ENCODE measurements at places on chromosomes 1 and 21.

DNA sequence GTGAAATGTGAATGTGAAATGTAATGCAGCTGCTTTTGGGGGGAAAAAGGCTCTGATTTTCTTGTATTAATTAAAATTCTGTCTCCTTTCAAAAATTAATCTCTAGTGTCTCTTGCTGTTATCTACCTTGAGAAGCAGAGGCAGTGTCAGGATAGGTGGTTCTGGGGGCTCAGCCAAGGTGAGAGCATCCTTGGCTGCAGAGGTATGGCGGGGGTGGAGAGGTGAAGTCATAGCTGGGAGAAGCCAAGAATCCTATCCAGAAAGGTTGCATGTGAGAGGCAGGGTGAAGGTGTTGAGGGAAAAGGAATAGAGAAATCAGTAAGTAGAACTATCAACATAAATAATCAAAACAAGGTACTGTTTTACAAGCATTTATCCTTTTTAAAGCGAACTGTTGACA is 181.2 kb downstream of the CACNA1E start:
- no peak for DNase-seq

GRCh38 chr21:44878053-44878982 is 4.8 kb upstream of the PTTG1IP start:
- no peak for DNase-seq

GRCh38 chr1:186178426-186179043 is 196.5 kb downstream of the TPR start:
- DNase-seq, result no peak

GRCh38 chr1:223834660-223835263 is 11.0 kb downstream of the TP53BP2 start:
- DNase-seq, result no peak

DNA sequence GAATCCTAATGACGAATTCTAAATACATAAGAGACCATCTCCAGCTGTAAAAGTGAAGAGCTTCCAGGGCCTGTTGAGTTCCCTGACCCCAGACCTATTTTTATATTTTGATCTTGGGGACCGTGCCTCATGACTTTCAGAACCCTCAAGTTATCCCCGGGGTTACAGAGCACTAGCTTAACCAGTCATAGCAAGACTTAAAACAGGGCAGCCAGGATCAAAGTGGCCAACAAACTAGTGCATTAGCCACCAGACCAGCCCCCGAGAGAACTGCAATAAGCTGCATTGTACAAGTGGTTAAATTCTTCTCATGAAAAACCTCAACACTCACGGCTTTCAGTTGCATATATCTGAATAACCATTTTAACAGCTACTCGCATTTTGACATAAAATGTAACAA is 183.0 kb downstream of the BARHL2 start:
- DNase-seq, result no peak

GRCh38 chr1:110255392-110255787 is 45.3 kb downstream of the KCNC4 start:
- DNase-seq, result no peak

DNA sequence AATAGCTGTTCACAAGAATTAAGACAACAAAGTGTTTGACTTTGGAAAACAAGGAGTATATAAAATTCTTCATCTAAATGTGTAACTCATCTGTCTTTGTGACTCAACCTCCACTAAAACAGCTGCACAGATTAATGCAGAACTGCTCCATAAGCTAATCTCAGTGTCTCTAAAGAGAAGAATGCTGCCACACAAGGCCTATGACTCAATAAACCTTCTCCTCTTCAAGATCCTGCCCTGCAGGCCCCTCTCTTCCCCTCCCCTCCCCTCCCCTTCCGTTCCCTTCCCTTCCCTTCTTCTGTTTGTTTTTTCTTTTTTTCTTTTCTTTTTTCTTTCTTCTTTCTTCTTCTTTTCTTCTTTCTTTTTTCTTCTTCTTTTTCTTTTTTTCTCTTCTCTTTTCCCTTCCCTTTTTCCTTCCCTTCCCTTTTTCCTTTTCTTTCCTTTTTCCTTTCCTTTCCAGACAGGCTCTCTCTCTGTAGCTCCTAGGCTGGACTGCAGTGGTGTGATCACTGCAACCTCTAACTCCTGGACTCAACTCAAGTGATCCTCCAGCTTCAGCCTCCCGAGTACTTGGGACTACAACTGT is 1052.8 kb downstream of the BRINP3 start:
- DNase-seq, result no peak

DNA sequence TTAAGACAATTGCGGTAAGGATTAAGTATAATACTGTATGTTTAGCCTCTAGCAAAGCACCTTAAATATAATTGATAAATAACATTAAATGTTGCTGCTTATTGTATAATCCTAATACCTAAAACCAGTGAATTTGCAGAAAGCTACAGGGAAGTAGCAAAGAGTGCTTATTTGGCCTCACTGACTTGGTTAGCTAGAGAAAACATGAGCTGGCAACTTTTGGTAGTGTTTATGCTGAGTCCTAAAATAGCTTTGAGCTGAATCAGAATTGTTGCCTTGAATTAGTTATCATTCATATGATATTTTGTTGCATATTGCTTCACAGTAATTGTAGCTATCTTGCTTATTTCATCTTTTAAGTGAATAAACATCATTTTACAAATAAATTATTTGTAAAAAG is 3.5 kb downstream of the TRIM67 start:
- DNase-seq, result no peak

DNA sequence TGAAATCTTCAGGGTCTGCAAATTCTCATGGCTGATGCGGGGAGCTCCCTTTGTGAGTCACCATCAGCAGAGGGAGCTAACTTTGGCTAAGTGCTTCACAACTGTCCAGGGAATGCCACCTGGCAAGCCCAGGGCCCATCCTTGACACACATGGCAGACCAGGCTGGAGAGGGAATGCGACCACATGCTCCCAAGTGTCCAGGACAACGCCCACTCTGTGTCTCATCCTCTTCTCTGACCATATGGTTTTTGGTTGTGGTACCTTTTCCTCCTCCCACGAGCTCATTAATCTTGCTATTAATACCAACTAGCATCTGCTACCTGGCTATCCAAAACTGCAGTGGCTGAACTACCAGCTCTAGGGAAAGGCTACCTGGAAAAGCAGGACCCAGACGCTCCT is 37.1 kb upstream of the CLSTN1 start:
- DNase-seq, result no peak

DNA sequence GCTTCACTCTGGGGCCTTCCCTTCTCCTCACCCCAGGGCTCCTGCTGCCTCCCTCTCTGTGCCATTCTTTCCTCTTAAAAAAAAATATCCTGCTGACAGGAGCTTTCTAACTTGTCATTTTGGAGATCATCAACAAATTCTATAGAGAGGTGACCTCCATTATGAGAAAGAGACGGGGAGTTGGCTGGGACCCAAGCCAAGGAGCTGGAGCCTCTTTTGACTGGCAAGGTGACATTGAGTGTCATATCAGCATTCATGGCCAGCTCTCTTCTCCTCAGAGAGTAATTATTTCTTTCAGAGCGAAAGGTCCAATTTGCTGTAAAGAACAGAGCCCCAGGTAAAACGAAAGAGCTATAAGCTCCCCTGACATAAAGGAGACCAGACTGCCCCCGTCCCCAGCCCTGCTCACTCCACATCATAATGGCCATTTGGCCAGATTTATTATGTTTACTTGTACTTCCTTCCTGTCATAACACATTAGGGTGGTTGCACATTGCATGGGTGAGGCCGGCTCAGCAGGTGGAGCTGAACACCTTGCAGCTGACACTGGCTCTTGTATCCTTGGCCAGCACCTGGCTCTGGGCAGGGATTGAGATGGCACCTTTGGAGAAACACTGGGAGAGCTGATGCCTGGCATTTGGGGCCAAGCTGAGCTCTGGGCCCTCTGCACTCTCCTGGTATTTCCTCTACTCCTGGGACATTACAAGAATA is 404.0 kb upstream of the VAMP3 start:
- DNase-seq, result no peak

GRCh38 chr1:223504741-223505140 is 111.5 kb downstream of the CCDC185 start:
- DNase-seq, result no peak

DNA sequence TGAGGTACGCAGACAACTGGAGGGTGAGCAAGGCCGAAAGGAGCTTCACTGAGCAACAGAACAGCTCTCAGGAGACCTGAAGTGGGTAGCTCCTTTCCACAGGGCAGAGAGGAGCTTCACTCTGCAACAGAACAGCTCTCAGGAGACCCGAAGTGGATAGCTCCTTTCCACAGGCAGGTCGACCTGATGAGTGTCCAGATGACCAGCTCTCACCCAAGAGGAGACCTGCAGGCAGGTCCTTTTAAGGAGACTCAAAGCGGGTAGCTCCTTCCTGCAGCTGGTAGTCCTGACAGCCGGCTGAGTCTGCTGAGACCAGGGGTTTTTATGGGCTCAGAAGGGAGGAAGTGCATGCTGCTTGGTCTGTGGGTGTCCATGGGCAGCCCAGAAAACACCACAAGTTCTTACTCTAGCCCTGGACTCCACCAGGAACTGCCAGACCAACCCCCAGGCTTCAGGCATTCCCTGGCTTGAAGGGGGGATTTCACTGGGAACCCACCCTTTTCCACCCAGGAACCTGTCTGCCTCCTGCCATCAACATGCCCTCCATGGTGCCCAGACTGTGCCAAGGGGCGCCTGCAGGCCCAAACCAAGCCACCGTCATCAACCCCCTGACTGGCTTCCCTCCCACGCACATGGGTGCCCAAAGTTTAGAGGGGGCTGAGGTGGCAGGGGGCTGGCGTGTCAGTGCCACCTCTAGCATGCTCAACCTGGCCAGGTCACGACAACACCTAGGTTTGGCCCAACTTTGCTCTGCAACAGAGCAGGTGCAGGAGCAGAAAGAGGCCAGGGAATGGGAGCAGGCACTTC is 43.6 kb downstream of the ZBTB8OS start:
- DNase-seq, result no peak

- DNase-seq, result no peak
Measured at GRCh38 chr21:25421321-25422028, 185.8 kb downstream of the MRPL39 start.

DNA sequence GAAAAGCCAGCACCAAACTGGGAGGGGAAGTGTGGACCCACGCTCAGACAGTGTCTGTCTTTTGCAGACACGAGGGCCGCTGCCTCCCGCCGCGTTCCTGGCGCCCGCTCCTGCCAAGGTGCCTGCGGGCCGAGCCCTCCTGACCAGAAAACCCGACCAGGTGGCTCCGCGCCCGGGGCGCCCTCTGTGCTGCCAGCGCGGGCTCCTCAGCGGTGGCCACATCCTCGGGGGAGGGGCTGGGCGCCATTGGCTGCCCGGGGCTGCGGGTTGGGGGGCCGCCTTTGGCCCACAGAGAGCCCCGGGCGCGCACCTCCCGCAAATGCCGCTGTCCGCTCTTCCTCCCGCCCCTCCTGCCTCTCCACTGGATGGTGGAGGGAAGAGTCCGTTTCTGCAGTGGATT is 22.4 kb upstream of the TRNAU1AP start:
- DNase-seq, result no peak

- DNase-seq, result no peak
Measured at GRCh38 chr1:7578206-7578605, 192.9 kb upstream of the VAMP3 start.

All from activated naive CD4-positive, alpha-beta T cell (primary cell).